ENCODE measurements at places on chromosomes 2 and 18.
A peak's percentile ranks its signal among the peaks of the same experiment; 100 is the strongest.

DNA sequence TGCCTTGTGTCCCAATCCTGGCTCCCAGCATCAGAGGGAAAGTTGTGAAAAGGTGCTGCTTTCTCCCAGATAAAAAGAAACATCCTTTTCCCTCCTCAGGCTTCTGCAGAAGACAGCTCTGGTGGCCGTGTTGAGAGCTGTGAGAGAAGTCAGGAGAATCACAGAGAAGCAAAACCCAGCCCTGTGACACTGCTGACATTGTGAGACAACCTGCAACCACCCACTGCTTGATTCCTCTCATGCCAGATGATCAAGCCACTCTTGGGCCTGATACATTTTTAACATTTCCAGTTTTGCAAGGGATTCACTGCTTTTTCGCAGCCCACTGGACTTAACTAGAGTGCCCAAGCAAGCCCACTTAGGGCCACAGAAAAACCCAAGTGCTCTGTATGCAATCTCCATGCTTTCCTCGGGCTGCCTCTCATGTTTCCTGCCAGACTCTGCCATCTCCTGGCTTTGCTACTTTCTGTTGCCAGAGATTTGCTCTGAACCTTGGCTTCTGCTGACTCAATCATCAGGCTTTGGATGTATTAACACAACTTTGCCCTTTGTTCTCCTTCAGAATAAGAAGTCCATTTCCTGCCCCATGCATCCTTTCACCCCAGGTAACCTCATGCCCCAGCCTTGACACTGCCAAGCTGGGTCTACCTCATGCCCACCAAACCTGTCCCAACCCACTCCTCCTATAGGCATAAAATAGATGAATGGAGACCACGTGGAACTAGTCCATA is 24.9 kb upstream of the TTR start:
- no peak for DNase-seq

GRCh38 chr2:118095610-118096009 is 7.3 kb downstream of the INSIG2 start:
- no peak for DNase-seq

GRCh38 chr18:77870199-77870598 is 620.6 kb downstream of the GALR1 start:
- no peak for DNase-seq

- no peak for DNase-seq
These were observed 193.5 kb upstream of the ALKAL2 start for GRCh38 chr2:481388-481787.

- DNase-seq, result no peak
These were observed 35.6 kb upstream of the ZSWIM2 start for GRCh38 chr2:186884587-186884986.

GRCh38 chr18:48800876-48801727 is 149.7 kb downstream of the SMAD7 start:
- no peak for DNase-seq

- no peak for DNase-seq
These were observed 57.8 kb downstream of the KIF1A start for GRCh38 chr2:240762249-240762648.

GRCh38 chr2:147331790-147332419 is 512.9 kb upstream of the ACVR2A start:
- peak; percentile 31 for DNase-seq

GRCh38 chr2:168149150-168149974 is 98.0 kb downstream of the STK39 start:
- DNase-seq, result no peak

- DNase-seq, result no peak
These were observed 250.5 kb upstream of the NETO1 start for GRCh38 chr18:73118121-73118816.

DNA sequence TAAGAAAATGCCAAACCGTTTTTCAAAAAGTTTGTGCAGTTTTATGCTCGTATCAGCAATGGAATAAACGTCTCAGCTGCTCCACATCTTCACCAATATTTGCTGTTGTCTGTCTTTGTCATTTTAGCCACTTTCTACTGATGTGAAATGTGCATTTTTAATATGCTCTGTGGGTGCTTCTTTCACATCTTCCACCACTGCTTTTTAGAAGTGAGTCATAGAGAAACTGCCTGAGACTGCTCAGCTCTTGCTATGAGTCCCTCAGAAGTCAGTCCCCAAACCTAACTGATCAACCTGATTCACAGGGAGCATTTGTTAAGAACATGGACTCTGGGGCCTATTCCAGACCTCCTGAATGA is 41.0 kb upstream of the EPC2 start:
- DNase-seq, result no peak

GRCh38 chr18:35582899-35583558 is 1.5 kb downstream of the GALNT1 start:
- no peak for DNase-seq

GRCh38 chr2:137607722-137608318 is 356.5 kb upstream of the HNMT start:
- DNase-seq, result no peak

GRCh38 chr2:11196246-11196645 is 41.0 kb downstream of the SLC66A3 start:
- DNase-seq, result no peak

- no peak for DNase-seq
These were observed 31.9 kb downstream of the ACKR3 start for GRCh38 chr2:236601316-236602202.

- DNase-seq, result no peak
These were observed 267.6 kb upstream of the RAB12 start for GRCh38 chr18:8341481-8342230.

DNA sequence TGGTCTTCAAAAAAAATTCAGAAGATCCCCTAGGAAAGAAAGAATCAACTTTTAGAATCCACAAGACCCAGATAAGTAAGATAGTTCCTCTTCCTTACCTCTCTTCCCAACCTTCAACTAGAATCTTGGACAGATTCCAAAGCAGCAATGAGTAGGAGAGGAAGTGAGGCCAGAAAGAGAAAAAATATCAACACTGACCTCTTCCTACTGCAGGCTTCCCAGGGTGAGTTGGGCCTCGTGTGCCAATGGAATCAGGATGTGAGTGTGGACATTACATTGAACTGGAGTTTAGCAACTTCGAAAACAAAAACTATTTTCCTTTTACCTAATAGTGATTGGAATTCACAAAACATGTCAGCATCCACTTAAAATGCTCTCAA is 102.5 kb upstream of the PIEZO2 start:
- no peak for DNase-seq

GRCh38 chr2:20937353-20937752 is 106.5 kb downstream of the APOB start:
- DNase-seq, result no peak

DNA sequence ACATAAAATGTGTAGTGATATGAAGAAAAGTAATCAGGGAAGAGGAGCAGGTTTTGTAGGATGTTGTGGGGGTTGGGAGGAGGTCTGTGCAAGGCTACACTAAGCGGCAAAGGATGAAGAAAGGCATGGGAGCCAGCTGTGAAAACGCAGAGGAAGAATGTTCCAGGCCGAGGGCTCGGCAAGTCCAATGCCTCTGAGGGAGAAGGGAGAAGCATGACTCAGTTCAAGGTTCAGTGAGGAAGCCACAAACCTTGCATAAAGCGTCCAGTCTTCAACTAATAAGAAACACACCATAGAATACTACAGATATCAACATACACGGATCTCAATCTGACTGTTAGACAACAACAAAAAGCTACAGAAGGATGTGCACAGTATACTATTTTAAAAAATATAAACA is 16.2 kb downstream of the EPB41L3 start:
- no peak for DNase-seq

- DNase-seq, result no peak
These were observed 6.2 kb downstream of the STK39 start for GRCh38 chr2:168241208-168241607.

Data from CD8-positive, alpha-beta T cell (primary cell).